ENCODE measurements at places on chromosomes 2 and 18.

DNA sequence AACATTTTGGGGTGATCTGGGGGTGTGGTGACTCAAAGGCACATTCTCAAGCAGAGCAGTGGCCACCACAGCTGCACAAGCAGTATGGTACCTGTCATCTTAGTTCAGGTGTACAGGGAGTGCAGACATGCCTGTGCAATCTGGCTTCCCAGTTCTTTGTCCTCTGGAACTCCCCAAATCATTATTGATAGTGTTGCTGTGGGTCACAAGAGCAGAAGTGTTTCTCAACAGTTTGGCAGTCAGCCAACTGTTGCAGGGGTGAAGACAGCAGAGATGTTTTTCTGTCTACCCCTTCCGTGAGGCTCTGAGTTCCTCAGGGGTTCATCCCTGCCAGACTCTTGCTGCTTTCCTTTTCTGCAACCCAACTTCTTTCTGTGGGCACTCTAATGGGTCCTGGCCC, 206.5 kb upstream of the ZSWIM2 start:
- no peak for DNase-seq

GRCh38 chr2:166112193-166112605, 15.6 kb downstream of the SCN1A start:
- no peak for DNase-seq

- DNase-seq = no peak
Observed at GRCh38 chr2:162233197-162233596, 10.0 kb downstream of the FAP start.

DNA sequence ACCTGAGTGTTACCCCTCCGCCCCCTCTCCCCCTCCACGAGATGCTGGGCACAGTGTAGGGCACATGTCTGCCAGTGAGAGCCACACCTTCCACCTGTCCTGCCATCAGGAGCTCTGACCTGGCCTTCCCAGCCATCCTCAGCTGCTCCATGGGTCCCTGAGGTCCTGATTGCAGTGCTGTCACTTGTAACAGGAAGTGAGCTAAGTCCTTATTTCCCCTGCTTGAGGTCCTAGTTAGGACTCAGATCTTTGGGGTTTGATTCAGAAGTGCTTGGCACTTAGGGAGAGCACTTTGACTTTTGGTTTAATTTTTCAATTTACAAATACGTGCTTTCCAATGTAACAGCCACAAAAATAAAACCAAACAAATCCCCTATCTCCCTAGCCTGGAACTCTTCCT, 125.5 kb downstream of the WDSUB1 start:
- no peak for DNase-seq

GRCh38 chr18:69898241-69898861, 49.3 kb downstream of the CD226 start:
- DNase-seq = no peak

DNA sequence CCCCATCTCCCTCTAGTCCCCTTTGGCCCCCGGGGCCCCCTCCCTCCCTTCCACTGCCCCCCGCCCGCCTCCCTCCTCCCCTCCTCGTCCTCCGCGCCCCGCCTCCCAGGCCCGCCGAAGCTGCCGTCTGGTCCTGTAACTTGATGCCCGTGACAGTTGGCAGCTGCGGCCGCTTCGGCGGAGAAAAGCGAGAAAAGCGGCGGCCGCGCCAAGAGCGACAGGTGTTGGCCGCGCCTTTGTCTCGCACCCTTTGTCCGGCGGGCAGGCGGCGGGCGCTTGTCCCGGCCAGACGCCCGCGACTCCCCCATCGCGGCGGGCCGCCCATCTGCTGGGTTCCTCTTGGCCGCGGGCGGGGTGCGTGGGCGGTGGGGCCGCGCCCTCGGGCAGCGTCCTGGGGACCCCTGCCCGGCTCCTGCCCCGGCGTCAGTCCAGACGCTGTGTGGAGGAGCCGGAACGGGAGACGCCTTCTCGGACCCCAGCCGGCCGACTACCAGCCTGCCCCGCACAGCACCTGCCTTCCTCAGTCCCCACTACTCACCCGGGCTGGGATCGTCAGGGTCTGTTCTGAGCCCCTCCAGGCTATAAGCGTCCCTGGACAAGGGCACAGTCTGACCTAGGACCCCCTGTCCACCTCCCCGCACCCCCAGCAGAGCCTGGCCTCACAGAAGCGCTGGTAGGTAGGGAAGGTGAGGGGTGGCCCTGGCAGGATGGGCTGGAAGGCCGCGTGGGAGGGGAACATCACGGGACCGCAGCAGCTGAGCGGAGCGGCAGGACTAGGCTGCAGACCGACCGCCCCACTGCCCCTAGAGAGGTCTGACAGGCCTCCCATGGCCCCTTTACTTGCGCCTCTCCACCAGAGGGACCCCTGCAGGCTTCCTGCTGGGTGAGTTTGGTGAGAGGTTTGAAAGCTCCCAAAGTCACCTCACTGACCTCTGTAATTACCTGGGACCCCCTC, 1.2 kb upstream of the HES6 start:
- peak; percentile 74 for DNase-seq

DNA sequence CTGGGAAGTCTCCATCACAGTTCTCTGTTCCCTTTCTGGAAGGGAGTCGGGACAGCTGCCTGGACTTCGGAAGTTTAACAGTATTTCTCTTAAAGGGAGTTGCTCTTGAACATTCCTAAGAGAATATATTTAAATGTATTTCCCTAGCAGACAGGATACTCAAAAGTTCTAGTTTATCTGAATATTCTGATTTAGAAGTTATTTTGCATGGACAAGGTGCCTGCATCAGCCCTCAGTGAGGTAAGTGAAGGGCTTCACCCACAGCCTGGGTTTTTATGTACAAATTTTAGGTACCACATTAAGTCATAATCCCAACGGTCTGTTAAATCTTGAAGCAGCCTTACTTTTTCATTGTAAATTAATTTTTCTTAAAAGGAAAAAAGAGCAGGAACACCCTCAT, 65.1 kb upstream of the REV1 start:
- DNase-seq = no peak

- no peak for DNase-seq
Observed at GRCh38 chr2:82968358-82968757, 1490.7 kb downstream of the SUCLG1 start.

- DNase-seq = no peak
Observed at GRCh38 chr2:231940795-231941194, 14.6 kb upstream of the NPPC start.

GRCh38 chr2:46915281-46915810, at the start of gene MCFD2:
Gene MCFD2 (minus strand): TSS chr2:46915806. CDS start chr2:46909171, 6,635 bp downstream.
- DNase-seq = no peak

- no peak for DNase-seq
Observed at GRCh38 chr2:129866391-129866790, 113.1 kb upstream of the RAB6C start.

DNA sequence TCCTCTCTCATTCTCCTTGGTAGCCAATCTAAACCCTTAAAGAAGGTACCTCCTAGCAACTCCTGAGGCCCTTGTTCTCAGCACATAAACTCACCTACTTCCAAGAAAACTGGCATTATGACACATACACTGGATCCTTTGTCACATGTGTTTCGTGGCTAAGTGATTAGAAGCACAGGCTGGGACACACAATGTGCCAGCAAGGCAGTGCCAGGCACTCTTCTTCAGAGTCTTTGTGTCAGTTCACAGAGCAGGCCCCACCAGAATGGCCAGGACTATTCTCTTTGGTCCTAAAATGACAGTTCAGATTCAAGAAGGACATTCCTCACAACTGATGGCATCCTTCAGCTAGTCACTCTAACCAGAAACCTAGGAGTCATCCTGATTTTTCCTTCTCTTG, 40.3 kb downstream of the SMC6 start:
- no peak for DNase-seq

DNA sequence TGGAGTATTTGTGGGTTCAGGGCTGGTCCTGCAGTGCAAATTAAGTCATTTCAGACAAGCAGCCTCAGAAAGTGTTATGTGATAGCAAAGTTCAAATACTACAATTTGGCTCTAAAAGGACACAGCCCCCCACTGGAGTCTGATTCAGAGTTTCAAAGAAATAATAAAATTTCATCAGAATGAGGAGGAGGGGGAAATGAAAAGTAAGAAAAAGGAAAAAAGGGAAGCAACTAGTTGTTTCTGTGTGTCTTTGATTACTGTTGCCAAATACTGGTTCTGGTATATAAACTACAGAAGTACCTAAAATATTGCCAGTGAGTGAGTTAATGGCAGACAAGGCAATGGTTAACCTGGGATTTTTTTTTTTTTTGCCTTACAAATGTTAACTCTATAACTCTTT, 773.9 kb downstream of the BCL11A start:
- no peak for DNase-seq

DNA sequence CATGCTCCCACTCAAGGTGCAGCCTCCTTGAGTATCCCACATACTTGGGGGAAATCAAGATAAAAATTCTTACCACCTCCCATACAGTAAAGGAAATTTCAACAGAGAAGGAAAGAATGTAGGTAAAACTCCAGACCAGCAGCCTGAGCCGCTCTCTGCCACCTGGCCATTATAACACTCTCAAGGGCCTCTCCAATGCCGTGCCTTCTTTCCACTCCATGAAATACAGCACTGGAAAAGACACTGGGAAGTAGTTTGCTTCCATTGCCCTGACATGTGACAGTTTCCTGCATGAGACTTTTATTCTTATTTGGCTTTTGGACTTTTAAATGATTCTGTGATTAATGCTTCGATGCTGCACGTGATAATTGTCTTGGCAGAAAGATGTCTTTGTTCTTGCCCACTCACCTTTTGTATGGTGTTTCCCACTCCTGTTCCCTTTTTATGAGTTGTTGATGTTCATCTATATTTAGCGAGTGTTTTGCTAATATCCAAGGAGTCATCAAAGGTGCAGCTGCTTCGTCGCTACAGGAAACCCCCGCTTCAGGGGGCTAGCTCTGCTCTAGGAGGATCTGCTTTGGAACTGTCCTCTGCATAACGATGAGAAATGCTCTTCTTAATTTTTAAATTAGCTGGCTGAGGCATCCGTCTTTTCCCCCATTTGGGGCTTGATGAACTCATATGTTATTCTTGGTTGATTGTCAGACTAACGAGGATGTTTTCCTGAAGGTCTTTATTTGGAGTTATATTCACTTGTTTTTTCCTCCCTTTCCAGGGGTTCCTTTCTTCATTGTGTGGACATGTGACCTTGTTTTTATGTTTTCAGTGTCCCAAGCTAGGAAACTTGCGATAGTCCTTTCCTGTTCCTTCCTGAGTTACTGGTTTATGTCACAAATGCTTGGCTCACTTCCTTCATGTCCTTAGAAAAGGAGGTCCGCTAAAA, 179.4 kb downstream of the TXNL1 start:
- DNase-seq = no peak

GRCh38 chr2:69456950-69457445, 19.8 kb upstream of the NFU1 start:
- DNase-seq = no peak

DNA sequence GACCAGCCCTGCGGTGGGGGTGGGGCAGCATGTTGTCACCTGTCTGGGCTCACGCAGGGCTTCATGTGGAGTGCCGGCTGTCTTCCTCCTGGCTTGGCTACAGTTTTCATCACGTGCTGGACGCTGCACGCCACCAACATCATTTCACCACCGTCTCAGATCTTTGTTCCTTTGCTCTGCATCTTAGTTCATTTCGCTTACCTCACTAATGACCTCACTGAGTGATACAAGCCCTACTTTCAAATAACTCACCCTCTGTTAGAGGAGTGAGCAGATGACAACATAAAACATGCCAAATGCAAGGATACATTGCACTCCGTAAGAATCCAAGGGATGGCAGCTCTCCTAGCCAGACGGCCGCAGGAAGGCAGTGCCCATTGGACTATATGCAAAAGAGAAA, 527.5 kb downstream of the GALR1 start:
- DNase-seq = no peak

- no peak for DNase-seq
Observed at GRCh38 chr2:27029051-27029450, 3.7 kb upstream of the TMEM214 start.

GRCh38 chr2:134148172-134148571, 105.7 kb upstream of the MGAT5 start:
- DNase-seq = no peak

DNA sequence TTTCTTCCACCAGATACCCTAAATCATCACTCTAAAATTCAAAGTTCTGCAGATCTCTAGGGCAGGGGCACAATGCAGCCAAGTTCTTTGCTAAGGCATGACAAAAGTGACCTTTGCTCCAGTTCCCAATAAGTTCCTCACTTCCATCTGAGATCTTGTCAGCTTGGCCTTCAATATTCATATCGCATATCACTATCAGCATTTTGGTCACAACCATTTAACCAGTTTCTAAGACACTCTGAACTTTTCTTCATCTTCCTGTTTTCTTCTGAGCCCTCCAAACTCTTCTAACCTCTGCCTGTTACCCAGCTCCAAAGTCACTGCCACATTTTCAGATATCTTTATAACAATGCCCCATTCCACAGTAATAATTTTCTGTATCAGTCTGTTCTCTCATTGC, 452.6 kb upstream of the TRIB2 start:
- no peak for DNase-seq
